Head of caudate nucleus (tissue), 42 donors: ENCODE measurements at places on chromosomes 11 and 22.

DNA sequence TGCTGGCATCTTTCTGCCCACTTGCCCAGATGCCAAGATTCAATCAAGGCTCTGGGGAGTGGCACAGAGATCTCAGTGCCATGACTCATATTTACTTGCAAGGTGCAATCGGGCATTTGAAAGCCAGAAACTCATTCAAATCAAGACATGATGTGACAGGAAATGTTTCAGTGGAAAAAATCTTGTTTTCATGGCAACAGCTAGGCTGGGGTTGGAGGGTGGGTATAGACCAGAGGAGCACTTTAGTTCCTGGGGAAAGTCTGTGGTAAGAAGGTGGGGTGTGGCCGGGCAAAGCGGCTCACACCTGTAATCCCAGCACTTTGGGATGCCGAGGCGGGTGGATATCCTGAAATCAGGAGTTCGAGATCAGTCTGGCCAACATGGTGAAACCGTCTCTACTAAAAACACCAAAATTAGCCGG, 1.2 kb downstream of the MAJIN start:
- DNase-seq, result no peak

GRCh38 chr11:102632026-102632425, 6.9 kb upstream of the MMP20 start:
- no peak for DNase-seq

- no peak for DNase-seq
Measured at GRCh38 chr11:112478806-112479205, 218.1 kb upstream of the PLET1 start.

DNA sequence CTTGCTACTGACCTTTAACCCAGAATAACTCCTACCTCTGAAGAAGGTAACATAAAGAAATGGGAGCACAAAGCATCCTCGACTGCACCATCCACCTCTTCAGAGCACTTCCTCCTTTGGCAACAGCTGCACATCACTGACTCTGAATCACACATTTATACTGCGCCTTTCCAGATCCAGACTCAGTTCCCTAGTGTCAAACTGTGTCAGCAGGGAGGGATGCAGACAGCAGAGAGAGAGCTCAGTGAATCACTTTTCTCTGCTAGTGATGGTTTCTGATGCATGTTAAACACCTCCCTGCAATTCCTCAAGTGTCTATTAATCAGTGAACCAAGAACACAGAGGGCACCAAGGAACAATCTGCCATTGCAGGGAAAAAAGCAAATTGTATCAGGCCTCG, 118.9 kb downstream of the PLEKHA7 start:
- DNase-seq, result no peak

DNA sequence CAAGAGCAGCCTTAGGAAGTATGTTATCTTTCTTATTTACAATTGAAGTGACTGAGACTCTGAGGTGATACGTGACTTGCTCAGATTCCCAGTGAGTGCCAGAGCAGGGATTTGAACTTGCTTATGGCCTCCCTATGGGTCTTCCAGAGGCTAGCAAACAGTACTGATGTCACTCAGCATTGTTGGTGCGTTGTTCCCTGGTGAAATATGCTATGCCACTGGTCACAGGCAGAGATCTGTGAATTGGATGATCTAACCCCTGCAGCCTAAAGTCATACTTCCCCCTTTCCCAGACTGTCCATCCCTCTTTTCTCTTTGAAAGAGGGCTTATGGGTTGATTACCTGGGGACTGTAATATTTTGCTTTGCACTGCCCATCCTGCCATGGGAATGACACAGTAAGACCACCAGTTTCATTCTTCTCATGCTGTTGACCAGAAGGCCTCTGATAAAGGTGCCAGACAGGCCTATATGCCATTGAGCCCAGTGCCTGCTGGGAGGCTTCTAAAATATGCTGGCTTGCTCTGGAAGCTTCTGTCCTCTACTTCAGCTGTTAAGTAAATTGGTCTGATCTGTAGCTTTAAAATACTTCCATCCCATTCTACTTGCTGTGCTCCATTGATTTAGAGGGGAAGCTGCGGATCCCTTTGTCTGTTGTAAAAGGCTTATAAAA, 152.2 kb upstream of the E2F8 start:
- no peak for DNase-seq

- no peak for DNase-seq
Measured at GRCh38 chr22:22912988-22913253, 25.3 kb downstream of the IGLL5 start.

DNA sequence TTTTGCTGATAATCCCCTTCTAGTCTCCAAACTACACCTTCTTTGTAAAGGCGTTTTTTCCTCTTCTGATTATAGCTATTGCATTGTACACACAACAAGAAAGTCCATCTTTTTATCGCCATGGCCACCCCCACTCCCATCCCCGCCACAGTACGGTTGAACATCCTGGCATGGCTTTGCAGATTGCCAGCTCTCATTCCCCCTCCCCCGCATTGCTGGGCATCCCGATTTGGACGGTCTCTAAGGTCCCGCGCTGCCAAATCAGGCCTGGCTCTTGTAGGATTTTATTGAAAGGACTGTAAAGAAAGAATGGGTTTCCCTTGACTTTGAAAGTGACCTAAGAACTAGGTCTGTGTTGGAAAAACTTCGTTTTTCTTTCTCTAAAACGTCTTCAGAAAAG, 916 bp upstream of the SLC6A5 start:
- no peak for DNase-seq

DNA sequence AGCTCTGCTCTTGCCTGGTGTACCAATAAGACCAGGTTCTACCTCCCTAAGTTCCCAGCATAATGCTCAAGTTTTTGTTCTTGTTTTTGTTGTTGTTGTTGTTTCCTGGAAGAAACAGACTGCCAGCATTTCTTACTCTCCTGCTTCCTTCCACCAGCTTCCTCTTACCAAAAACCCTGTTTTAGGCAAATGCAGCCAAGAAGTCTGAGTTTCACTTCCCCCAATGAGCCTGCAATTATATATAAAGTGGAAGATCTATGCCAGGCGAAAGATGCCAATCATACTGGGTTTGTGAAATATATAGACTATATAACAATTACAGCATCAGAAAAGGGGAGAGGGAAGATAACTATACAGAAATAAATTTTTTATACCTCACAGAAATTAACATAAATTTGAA, 931.5 kb upstream of the FAT3 start:
- no peak for DNase-seq

- no peak for DNase-seq
Measured at GRCh38 chr11:45440111-45440510, 154.0 kb upstream of the SYT13 start.

DNA sequence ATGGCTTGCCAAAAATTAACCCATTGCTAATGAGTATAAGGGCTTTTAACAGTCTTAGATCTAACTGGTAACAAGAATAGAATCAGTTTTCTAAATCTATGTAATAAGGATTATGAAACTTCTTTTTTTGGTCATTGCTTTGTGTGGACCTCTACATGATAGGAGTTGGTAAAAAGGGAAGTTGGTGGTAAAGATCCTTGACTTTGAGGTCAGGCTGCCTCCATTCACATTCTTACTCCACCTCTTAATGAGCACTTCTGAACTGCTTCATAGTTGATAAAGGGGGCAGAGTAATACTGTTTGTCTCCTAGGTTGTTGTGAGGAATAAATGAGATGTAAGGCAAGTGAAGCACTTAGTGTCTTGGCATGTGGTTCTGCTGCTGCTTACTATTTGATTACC, 10.6 kb downstream of the EIF3M start:
- no peak for DNase-seq
